Left ventricle myocardium inferior (tissue), 1 donor: ENCODE measurements at places on chromosomes 3 and 15. TPM values are rescaled to one million over a fixed set of nuclear protein-coding genes. Genes with fewer than 3 reads are reported as not detected.

EPHB3 gene
- total RNA-seq: 5.0 TPM

CCDC13 gene
- total RNA-seq: 0.41 TPM

CLDN11 gene
- total RNA-seq: 4.3 TPM

DNA sequence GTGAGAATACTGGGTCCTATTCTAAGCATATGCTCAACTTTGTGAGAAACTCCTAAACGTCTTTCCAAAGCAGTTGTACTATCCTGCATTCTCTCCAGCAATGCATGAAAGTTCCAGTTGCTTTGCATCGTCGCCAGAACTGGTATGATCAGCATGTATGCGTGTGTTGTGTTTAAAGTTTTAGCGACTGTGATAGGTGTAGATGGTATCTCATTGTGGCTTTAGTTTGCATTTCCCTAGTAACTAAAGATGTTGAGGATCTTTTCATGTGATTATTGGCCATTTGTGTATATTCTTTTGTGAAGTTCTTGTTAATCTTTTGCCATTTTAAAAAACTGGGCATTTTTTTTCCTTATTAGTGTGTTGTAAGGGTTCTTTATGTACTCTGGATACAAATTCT is 115.1 kb downstream of the SPATA16 start:
- H3K27ac ChIP-seq: no peak overlapping the region
- no peaks in the 10 kb centered on the region for H3K27me3 ChIP-seq
- DNase-seq: no peak
- no peaks in the 10 kb centered on the region for H3K36me3 ChIP-seq

DNA sequence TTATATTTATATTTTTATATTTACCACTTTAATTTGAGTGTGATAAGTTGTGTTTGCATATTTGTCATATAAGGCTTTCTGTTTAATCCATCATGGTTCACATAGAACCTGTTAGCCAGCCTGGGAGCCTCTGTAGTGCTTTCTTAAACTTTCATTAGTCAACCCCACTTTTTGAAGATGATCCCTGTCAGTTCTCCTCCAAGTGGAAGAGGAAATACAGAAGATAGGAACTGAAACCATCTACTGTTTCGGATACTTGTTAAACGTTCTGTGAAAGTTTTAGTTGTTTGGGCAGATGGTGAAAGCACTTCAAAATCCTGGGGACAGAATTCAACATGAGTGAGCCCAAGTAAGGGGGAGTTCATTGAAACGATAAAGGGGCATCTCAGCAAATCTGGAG is 4.6 kb upstream of the SAMMSON start:
- no peaks in the 10 kb centered on the region for H3K4me1 ChIP-seq
- no peaks in the 10 kb centered on the region for H3K36me3 ChIP-seq
- no peak overlapping the region for H3K27ac ChIP-seq
- H3K4me3 ChIP-seq: no peak overlapping the region
- no peaks in the 10 kb centered on the region for H3K27me3 ChIP-seq
- no peak for DNase-seq
